Amniotic epithelial cell (primary cell): ENCODE measurements at places on chromosomes 1 and 21.
A peak's percentile ranks its signal among the peaks of the same experiment; 100 is the strongest.

DNA sequence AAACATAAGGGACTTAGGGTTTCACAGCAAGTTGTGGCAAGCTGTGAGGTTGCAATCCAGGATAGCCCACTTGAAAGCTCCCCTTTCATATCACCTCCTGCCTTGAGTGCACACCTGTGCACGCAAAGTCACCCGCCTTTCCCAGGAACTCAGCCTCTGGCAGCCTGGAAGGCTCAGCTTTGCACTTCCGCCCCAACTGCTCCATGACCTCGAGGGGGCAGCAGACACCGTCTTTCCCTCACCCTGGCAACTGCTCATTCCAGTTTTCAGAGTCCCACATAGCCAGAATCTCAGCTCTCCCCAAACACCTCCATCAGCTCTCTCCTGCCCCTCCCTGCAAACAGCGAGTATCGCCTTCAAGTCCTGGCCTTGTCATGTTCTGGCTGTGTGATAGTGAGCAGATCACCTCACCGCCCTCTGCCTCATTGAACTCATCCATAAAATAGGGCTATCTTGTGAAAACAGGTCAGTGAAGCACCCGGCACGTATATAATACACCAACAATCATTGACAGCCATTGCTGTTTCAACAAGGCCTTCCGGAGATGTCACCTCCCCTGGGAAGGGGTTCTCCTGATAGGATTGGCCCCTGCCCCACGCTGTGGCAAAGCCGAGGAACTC, 32.2 kb upstream of the EPB41 start:
- peak; percentile 73 for DNase-seq

DNA sequence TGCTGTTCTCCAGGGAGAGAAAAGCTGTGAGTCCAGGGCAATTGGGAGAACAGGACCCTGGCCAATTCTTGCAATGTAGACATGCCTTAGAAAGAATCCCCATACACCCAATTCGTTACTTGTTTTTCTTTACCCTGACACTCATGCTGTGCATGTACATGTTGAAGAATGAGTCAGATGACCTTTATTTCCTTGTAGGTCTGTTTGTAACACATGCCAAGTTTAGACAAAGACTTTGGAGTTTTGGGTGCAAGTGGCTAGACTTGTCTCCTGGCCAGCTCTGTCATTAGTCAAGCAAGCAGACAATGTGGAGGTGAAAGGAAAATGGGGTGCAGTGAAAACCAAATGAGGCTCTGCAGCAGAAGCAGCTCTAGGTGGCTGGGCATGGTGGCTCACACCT, 38.1 kb downstream of the GNPAT start:
- peak; percentile 5 for DNase-seq

GRCh38 chr1:156419854-156420204, 50.8 kb downstream of the RHBG start:
- no peak for DNase-seq

DNA sequence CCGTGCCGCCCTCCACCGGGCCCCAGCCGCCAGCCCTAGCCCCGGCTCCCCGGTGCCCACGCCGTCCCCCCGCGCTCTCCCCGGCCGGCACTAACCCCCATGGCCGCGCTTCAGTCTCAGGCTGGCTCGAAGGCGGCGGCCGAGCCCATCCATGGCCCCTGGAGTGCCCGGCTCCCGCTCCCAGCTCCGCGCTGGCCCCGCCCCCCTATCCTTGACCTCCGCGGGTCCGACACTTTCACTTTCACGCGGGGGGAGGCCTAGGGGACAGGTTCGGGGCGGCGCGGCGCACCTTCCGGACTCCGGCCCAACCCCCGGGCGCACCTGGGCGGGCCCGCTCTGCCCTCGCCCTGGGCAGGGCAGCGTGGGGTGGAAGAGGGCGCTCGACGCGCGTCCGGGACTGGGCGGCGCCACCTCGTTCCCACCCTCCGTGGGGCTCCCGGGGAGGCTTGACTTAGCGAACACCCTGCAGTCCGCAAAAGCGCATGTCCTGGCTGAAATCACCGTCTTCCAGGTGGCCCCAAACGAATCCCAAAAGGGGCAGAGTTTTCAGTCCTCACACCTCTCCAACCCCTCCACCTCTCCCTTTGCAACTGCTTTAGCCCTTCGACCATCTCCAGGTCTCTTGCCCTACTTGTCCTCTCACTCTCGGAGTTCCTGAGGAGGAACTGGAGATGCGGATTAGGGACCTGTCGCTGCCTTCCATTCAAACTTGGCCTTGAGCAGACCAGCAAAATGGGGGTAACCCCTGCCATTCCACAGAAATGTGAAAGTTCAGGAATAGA, 3.9 kb upstream of the DENND2D start:
- DNase-seq, result peak; percentile 14

DNA sequence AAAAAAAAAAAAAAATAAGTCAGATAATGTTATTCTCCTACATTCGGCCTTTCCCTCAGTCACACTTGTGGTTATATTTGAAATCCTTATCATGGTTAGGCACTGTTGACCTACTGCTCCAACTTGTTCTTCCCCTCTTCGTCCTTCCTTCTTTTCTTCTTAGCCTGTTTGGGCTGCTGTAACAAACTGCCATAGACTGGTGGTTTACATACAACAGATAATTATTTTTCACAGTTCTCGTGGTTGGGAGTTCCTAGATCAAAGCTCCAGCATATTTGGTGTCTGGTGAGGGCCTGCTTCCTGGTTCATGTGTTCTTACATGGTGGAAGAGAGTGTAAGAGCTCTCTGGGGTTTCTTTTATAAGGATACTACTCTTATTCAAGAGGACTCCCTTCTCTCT, 73.4 kb downstream of the RABGAP1L start:
- DNase-seq, result no peak
